Stimulated activated CD8-positive, alpha-beta memory T cell treated with anti-CD3 and anti-CD28 coated beads, Interleukin-7, amount 100 ng/mL, for 1 hour (primary cell): ENCODE measurements at places on chromosomes 4 and X.

- DNase-seq, result no peak
These were observed 1008.8 kb downstream of the STPG2 start for GRCh38 chr4:97134456-97134855.

GRCh38 chr4:5707778-5708448 lies 446 bp downstream of the EVC2 start:
- no peak for DNase-seq

DNA sequence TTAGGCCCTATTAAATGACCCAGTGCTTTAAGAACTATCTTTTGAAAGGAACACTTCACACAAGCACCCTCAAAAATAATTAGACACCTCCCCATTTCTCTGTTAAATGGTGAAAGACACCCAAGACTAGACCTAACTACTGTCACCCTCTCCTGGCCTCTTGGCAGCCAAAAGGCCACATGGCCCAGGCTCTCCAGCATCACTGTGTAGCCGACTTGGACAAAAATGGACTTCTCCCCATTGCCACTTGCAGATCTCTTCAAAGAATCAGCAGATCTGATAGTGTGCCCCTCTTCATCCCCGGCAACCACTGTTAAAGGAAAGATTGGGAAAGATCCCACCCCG lies 2.0 kb downstream of the MID1IP1 start:
- no peak for DNase-seq

DNA sequence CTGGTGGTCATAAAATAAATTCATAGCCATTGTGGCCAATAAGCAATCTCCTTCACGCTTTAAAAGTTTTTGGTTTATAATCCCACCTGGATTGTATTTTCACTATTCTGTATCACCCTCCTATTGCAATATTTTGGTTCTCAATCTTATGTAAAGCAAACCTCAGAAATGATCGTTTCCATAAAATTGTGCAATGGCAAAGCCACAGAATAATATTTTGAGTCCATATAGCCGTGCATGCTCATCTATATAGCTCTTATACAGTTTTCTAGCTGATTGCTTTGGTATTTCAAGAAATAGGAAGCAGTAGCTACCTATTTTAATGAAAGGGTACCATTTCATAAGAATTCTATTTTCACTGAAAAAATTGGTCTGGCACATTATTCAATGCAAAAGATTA lies 10.0 kb upstream of the HAND2 start:
- DNase-seq, result no peak

GRCh38 chr4:73181231-73181630 lies 77.4 kb downstream of the ANKRD17 start:
- no peak for DNase-seq

GRCh38 chrX:43633081-43633480 lies 23.0 kb upstream of the MAOA start:
- DNase-seq, result no peak

DNA sequence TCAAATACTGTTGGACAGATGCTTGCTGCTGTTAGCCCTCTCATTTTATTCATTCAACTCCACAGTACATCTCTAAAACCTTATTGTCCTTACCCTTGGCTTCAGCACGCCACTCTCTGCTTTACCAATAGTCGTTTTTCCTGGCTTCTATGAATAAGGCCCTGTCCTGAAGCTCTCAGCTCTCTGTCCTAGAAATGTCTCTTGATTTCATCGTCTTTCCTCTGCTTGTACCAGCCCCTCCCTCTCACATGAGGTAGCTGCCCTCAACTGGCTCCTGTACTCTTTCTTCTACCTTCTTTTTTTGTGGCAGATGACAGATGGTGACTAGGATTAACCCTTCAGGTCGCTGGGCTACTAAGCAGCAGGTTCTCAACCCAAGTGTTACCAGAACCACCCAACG lies 11.4 kb downstream of the ADGRA3 start:
- no peak for DNase-seq

DNA sequence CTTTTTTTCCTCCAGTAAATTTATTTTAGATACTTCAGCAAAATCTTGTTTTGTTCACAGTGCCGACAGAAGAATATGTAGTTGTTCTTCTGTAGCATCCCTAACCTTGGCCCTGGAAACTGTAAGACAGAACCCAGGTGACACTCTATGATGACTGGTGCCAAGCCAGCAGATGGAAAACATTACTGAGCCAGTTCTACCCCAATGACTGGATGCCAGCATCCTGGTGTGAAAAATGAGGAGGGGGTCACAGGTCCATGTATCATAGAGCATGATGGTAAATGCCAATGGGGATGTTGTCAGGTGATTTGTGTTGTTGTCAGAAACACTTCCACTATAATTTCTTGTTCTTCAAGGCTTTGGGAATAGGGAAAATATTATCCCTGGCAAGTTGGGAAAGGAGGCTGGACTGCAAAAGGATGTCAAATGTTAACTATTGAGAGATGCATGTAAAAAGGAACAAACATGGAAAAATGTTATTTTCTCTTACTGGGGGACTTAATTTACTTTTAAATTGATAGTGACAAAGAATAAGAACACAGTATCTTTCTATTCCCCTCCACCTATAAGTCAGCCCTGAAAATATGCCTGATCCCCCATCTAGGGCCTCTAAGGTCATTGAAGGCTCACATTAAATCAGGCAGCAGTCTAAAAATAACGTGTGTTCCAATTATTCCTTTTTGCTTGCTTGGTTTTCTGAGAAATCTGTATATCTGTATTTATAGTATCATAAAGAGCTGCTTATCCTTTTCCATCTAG lies 159.8 kb downstream of the RASL11B start:
- DNase-seq, result no peak

DNA sequence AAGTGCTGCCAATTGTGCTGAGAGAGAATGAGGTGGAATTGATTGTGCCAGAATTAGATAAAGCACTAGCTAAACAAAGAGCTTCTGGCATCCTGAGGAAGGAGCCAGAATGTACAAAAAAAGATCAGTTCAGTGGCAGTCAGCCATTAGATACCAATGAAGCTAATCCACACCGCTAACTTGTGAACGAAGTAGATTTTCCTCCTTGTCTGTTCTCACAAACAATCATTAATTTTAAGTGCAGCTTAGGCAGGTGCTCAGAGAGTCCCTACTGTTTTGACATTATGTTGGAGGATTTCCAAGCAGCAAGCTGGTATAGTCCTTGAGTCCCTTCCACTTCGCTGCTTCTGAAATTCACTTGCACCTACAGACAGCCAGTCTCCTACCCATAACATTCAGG lies 617.4 kb downstream of the CENPC start:
- DNase-seq, result no peak
